Omental fat pad (tissue), 4 donors: ENCODE measurements at places on chromosomes 5 and 9.

DNA sequence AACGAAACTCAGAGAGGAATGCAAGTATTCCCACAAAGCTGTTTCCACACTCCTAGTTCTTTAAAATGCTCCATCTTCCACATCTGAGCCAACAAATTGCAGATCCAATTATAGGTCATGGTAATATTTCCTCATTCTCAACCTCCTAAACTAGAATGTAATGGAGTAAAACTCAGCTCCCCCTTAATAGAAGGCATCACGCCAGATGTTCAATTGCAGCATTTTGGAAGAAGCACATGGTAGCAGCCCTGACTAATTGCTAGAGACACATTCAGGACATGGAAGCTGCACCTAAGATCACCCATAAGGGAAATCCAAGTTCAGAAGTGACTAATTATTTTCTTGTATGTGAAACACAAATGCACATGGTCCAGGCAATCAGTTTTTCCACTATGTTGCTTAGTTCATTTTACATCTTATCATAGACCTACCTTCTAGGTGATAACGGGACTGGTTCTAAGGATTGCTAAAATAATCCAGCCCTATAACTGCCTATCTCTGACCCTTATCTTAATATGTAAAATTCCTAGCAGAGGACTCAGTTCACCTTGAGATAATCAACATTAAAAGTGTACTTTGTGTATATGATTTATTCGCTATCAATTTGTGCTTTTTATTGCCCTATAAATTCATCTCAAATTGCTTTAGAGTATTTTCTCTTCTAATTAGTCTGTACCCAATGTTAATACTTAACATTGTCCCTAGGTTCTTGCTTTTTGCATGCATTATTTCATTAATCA lies 75.1 kb downstream of the GABRB2 start:
- no peak for DNase-seq

GRCh38 chr5:155983954-155984353 lies 343.0 kb upstream of the SGCD start:
- no peak for DNase-seq

DNA sequence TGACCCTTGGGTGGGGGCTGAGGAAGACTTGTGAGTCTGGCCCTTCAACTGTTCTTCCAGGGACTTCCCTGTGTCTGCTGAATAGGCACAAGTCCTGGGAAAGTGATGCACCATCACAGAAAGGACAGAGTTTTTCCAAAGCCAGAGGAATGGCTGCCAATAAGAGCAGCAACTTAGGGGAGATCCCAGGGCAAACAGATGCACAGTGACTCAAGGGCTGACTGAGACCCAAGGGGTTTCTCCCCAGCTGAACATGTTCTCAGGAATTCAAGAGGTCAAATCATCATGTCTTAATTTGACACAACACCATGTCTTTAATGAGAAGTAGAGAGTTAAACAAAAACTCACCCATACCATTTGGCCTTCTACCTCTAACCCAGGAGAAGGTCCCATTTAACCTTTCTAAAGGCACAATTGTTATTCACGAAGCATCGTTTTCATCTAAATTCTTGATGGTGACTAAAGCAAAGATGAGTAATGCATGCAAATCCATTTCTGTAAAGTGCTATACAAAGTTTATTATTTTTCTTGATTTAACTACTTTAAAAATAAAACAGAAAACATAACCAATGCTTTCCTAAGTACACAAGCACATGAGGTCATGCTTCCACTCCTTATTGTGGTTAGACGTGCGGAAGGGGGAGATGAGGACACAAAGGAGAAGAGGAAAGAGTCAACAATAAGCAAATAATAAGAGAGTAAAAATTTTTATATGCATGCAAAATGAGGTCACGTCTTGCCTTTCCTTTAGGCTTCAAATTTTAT lies 324.1 kb downstream of the PLK2 start:
- no peak for DNase-seq

DNA sequence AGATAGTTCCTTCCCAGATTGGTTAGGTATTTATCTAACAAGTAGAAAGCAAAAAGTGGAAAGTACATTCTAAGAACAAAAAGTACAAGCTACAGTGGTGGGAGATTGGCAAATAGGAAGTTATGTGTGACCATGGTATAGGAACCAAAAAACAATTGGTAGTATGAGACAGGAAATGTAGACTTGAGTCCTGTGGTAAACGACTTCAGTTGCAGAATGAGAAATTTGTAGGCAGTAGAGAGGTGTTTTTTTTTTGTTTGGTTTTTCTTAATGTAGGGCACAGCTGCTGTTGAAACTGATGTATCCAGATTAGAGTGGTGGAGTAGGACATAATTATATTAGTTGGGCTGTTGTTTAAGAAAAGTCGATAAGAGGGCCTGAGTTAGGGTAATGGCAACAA lies 72.0 kb downstream of the CCNH start:
- DNase-seq = no peak
